ENCODE measurements at places on chromosomes 4 and X. TPM values are rescaled to one million over a fixed set of nuclear protein-coding genes. Genes with fewer than 3 reads are reported as not detected.

The AKAP4 gene
- total RNA-seq, result not detected

DNA sequence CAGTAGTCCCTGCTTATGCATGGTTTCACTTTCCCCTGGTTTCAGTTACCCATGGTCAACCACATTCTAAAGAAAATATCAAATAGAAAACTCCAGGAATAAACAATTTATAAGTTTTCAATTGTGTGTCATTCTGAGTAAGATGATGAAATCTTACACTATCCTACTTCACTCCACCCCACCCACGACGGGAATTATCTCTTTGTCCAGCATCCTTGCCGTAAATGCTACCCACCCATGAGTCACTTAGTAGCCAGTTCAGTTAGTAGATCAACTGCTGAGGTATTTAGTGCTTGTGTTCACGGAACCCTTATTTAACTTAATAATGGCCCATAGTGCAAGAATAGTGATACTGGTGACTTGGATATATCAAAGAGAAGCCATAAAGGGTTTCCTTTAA lies 91.4 kb downstream of the KLHL13 start:
- DNase-seq, result no peak

DNA sequence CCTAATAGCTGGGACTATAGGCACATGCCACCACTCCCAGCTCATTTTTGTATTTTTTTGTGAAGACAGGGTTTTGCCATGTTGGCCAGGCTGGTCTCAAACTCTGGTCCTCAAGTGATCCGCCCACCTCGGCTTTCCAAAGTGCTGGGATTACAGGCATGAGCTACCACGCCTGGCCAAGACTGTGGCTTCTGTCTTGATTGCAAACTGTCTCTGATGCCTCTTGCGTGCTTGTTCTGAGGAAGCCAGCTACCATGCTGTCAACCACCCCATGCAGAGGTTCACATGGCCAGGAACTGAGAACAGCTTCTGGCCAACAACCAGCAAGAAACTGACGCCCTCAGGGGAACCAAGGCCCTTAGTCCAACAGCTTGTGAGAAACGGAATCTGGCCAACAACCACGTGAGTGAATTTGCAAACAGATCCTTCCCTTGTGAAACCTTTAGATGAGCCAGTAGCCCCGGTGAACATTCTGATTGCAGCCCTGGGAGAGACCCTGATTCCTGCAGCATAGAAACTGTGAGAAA lies 71.2 kb downstream of the SUPT20HL2 start:
- DNase-seq, result peak; percentile 77

DNA sequence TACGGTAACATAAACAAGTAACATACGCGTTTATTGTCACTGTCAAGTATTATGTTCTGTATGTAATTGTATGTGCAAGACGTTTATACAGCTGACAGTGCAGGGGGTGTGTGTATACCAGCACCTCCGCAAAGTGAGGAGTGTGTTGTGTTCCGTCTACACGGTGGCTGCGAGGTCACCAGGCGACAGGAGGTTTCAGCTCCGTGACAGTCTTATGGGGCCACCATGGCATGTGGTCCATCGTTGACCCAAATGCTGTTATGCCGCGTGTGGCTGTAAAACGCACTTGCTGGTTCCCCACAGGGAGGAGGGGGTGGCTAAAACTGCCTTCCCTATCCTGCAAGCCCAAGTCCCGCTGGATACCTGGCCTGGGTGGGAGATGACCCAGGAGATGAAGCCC lies 25.0 kb downstream of the NSG1 start:
- DNase-seq, result no peak

DNA sequence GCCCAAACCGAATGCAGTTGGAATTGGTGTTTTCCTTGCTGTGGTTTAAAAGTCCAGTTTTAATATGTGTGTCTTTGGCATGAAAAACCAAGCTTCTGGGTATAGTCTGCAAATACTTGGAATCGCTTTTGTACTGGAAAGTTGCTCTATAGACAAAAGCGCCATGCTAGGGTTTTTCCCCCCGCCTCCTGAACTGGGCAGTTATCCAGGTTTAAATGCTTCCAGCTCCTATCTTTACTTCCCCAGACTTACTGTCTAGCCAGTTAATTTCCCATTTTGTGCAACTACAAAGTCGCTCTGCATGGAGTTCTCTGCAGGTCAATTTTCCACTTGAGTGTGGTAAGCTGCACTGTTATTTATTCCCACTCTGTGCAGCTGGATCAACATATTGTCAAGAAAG lies 2.7 kb downstream of the RASL11B start:
- no peak for DNase-seq

DNA sequence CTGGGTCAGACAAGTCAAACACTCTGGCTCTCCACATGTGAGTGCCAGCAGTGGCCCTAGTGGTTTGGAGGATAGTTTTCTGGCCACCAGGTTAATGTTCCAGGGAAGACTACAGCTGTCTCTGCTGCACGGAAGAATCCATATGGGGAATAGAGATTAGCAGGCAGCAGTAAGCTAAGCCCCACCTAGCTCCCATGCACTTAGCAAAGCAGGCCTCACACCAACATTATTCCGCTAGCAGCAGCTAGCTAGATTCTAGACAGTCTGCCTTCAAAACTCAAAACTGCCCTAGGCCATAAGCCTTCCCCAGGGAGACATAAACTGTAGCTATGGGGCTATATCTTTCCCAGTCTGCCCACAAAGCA lies 203.4 kb downstream of the CHIC1 start:
- no peak for DNase-seq
